ENCODE measurements at places on chromosomes 7 and 10. TPM values are rescaled to one million over a fixed set of nuclear protein-coding genes. Genes with fewer than 3 reads are reported as not detected.

C1GALT1 gene
- 9.9 TPM for polyA plus RNA-seq

FAM131B gene
- 4.3 TPM for polyA plus RNA-seq

SPDYE16 gene
- polyA plus RNA-seq, result not detected

MLXIPL gene
- not detected for polyA plus RNA-seq

ZNF138 gene
- 2.5 TPM for polyA plus RNA-seq

SUGCT gene
- 8.3 TPM for polyA plus RNA-seq

CBLL1 gene
- 19.0 TPM for polyA plus RNA-seq

GRM3 gene
- polyA plus RNA-seq, result not detected

TAS2R41 gene
- not detected for polyA plus RNA-seq

Measured in IMR-90 (cell line).